ENCODE measurements at places on chromosomes 2 and 18. TPM values are rescaled to one million over a fixed set of nuclear protein-coding genes. Genes with fewer than 3 reads are reported as not detected.

GRCh38 chr2:1748741-1749488, 4.6 kb upstream of the PXDN start:
- no peak for DNase-seq

- no peak for DNase-seq
These were observed 484.4 kb upstream of the REG3G start for GRCh38 chr2:78541088-78541450.

GEN1 gene
- polyA plus RNA-seq: 7.9 TPM

LRATD1 gene
- polyA plus RNA-seq: 10.9 TPM

DNA sequence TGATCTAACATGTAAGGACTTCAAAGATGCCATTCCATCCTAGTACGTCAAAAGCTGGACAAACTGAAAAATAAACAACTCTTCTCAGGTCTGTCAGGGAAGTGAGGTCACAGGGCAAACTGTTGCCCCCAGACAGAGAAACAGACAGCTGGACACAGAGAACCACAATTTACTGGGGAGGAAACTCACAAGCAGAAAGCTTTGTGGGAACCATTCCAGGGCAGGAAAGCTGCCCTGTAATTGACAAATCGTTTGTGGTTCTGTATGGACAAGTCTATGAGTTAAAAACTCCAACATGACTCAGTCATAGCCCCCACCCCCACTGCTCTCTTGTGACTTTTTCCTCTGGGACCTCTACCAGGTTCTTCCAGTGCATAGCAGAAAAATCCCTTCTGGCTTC, 28.4 kb downstream of the MCEE start:
- no peak for DNase-seq

SERPINB12 gene
- polyA plus RNA-seq: 0.43 TPM

CPO gene
- polyA plus RNA-seq: 0.67 TPM

DNA sequence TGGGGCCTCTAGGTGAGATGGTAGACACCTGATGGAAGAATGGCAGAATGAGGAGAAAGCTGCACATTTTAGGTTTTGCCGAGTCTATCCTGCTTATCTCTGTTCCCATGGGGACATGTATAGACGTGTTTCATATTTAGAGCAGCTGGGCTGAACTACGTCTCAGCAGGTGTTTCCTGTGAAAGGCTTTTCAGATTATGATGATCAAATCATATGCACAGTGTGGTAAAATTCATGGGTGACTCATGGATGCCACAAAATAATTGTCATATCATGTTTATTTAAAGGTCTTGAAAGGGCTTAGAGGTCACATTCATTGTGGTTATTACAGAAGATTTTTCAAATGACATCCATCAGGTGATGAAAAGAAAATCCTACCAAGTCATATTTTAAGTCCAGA, 90.5 kb downstream of the ICOS start:
- DNase-seq: no peak

DNA sequence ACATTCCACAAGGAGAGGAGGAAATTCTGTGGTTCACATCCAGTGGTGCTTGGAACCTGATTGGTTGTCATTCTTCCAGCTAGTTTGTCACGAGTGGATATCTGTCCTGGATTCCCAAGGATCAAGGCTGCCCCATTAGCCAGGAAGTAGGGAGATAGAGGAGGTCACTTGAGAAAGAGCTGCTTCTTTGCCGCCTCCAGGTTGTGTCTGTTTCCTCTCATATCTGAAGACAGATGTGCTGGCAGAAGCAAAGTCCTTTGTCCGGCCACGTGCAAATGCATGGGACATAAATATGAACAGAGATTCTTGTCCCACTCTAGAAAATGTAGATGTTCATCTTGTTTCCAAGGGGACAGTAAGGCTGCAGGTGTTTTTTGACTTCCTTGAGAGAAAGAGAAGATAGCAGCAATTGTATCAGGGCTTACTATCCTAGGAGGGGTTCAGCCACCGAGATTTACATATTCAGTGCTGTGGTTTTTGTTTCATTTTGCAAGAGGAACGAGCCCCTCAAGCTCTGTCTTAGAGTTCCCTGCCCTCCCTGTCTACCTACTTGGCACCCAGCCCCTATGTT, 174.4 kb downstream of the RPIA start:
- no peak for DNase-seq

DNA sequence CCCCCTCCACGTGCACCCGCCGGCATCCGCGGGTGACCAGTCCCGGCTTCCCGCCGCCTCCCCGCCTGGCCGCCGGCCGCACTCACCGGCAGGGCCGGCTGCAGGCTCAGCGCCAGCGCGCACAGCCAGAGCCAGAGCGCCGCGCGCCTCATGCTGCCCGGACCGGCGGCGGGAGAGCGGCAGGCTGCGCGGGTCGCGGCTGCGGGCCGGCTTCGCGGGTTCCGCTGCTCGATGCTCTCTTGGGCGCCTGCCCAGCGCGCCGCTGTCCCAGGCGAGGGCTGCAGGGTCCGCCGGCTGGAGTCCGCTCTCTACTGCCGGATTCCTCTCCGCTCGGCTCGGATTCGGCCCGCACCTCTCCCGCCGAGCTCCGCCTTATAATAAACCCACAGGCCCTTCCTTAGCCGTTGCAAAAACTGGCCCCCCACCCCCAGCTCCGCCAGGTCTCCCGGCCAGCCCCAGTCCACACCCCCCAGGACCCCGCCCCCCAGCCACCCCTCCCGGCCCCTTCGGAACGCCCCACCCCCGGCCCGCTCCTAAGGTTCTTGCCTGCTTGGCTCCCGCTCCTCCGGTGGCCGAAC, at the start of gene SDC1:
Gene SDC1, minus strand, starts transcription at position 415 of the 578 bp plus-strand sequence. Its CDS starts 263 bp downstream, at position 152.
- DNase-seq: peak; percentile 40

- DNase-seq: peak; percentile 31
These were observed 2.2 kb downstream of the AQP4 start for GRCh38 chr18:26863122-26863879.

CNNM4 gene
- 17.1 TPM for polyA plus RNA-seq

PROKR1 gene
- polyA plus RNA-seq: 1.4 TPM

TRIM54 gene
- 99.1 TPM for polyA plus RNA-seq

PRKAG3 gene
- 16.8 TPM for polyA plus RNA-seq

DNA sequence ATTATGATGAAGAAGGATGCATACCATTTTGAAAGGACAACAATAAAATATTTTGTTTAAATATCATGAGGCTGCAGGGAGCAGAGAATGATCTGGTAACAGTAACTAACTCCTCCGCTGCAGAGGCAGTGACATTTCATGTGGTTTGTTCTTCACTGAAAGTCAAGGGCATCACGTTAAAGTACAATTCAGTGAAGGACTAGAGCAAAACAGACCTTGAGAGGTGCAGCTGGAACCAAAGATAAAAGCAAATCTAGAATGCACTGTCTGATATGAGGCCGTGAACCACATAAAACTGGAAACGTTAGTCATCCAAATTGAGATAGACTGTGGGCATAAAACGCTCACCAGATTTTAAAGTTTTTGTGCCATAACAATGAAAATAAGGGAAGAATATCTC, 522.9 kb upstream of the TNP1 start:
- DNase-seq: no peak

ALKAL2 gene
- 0.67 TPM for polyA plus RNA-seq

DNA sequence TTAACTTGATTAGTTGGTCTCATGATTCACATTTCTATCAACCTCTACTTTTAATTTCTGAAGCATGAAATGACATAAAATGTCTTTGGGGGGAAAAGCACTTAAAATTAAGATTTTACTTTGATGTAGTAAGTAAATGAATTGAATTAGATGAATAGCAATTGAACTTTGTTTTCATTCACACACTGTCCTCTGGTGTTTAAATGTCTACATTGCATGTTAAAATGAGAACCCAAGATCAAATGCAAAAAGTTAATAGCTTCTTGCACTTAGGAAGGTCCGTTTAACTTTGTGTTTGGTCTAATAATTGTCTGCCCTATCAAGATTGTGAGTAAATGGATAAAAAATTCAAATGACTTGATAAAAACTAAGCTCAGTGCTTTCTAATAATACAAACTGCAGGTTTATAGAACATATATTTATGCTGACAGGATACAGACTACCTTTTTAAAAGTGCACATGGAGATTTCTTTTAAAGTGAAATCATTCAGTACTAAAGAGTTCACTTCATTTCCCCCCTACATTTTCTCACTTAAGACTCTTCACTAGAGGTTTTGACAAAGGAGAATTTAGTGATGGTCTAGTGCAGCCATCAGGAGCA, 156.2 kb upstream of the NABP1 start:
- DNase-seq: peak; percentile 18

C2orf80 gene
- polyA plus RNA-seq: not detected

- DNase-seq: no peak
These were observed 286.8 kb upstream of the HNMT start for GRCh38 chr2:137677466-137677865.

PGAP1 gene
- 12.6 TPM for polyA plus RNA-seq

GRCh38 chr2:162677476-162677875, 161.1 kb downstream of the KCNH7 start:
- no peak for DNase-seq

GPBAR1 gene
- polyA plus RNA-seq: 2.2 TPM

SLC5A7 gene
- 0.35 TPM for polyA plus RNA-seq

SPR gene
- 3.6 TPM for polyA plus RNA-seq

DNA sequence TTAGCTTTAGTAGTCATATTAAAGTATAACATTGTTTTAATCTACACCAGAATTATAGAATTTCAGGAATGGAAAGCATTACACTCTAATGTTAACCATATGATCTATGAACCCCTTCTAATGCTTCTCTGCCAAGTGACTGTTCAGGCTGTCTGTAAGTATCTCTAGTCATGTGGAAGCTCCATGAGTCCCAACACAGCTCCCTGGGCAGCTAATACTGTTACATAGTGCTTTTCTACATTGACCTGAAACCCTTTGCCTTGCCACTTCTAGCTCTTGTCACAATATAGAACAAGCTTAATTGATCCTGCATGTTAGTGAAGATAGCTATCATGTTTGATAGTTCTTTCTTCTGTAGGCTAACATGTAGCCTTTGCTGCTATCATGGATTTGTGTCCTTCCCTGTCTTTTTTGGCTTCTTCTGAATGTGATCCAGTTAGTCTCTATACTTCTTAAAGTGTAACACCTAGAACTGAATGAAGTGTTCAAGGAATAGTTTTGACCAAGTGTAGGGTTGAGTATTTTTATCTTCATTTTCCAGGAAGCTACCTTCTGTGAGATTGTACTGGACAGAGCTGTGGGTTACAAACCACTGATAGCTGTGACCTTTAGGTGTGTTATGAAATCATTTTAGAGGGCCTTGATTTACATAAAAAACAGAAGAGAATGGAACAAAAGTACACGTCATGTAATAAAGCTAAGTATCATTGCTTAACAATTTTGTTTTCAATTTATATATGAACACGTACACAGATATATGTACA, 23.7 kb downstream of the BABAM2 start:
- no peak for DNase-seq

TDRD15 gene
- polyA plus RNA-seq: not detected

GRCh38 chr2:151757861-151758260, 23.6 kb upstream of the NEB start:
- no peak for DNase-seq

GRCh38 chr18:13441736-13442135, 223.2 kb downstream of the LDLRAD4 start:
- peak; percentile 62 for DNase-seq

DNA sequence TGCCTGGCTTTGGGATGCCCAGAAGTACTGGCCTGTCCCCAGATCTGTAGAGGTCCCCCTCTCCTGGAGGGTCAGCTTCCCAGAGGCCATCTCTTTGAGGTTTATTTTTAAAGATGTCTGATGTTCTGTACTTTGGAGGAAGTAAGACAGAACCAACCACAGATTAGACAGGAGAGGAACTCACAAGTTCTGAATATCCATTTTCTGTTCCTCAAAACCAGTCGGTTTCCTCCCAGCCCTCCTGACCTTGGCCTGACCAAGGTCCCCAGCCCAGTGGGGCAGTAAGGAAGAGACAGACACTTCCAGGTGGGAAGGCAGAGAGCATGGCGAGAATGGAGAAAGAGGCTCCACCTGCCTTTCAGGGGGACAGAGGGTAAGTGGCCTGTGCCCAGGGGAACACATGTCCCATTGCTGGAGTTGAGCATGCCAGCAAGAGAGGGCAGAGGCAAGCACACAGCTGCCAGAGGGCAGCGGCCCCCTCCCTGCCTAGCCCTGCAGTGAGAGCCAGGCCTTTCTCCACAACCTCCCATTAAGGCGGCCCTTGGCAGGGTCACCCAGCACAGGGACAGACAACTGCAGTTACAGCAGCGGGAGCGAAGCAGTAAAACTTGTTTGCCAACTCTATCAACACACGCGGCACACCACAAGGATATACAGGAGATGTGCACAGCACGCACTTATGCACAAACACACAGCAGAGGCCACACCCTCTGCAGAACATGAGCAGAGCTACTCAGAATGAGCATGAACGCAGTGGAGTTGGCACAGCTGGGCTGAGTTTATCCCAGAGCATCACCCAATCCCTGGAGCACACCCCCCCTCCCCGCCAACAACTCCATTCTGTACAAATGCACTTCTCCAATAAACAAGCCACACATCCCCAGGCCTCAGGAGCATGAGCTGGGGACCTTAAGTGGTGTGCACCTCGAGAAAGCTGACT, 18.5 kb upstream of the SEMA4C start:
- no peak for DNase-seq

- peak; percentile 88 for DNase-seq
These were observed 42.9 kb downstream of the EIPR1 start for GRCh38 chr2:3334392-3335345.

ABCB11 gene
- polyA plus RNA-seq: 0.04 TPM

GRCh38 chr2:98453083-98453482, 8.4 kb downstream of the INPP4A start:
- DNase-seq: no peak

GALR1 gene
- polyA plus RNA-seq: 0.03 TPM

- DNase-seq: no peak
These were observed 14.5 kb downstream of the VIT start for GRCh38 chr2:36710858-36711515.

DNA sequence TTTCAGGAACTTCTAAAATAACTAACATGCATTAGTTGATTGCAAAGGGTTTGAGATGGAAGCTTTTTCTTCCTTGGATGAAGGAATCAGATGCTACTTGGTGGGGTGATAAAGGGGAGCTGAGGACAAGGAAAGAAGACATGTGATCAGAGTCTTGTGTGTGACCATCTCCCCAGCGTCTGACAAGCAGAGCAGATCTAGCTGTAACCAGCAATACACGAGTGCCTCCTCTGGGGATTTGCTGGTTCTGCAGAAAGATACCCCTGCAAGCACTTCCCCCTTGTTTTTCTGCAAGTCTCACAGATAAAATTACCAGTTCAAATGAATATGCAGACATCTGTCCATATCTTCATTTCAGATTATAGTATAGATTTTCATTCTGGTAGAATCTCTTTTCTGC, 2.7 kb downstream of the CDH7 start:
- no peak for DNase-seq

GRCh38 chr18:45619062-45619825, 4.0 kb downstream of the SLC14A2 start:
- DNase-seq: peak; percentile 84

HTR2B gene
- polyA plus RNA-seq: 0.13 TPM

EGR4 gene
- polyA plus RNA-seq: not detected

GRCh38 chr2:198756166-198756565, 701.6 kb downstream of the SATB2 start:
- peak; percentile 1 for DNase-seq

- no peak for DNase-seq
These were observed 45.5 kb downstream of the SLC66A2 start for GRCh38 chr18:79905993-79906392.

DNA sequence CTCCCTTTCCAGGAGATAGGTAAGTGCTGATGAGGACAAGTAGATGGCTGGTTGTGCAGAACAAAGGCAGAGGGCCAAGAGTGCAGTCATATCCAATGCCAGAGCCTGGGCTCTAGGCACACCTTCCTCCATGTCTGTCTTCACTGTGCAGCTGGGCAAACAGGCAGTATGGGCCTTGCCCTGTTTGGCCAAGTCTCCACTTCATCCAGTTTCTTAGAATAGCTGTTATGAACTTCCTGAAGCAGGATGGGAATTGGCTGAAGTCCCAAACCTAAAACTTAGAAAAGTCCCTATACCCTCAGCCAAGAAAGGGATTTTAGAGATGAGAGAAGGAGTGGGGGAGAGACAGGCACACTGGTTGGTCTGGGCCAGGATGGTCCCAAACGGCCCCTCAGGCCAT, 37.5 kb upstream of the CYP26B1 start:
- no peak for DNase-seq

Data from muscle of arm (tissue), 14 donors.